ENCODE measurements at places on chromosomes 6 and 20. TPM values are rescaled to one million over a fixed set of nuclear protein-coding genes. Genes with fewer than 3 reads are reported as not detected.
A peak's percentile ranks its signal among the peaks of the same experiment; 100 is the strongest.

- H3K27ac ChIP-seq: no peak overlapping the region
- H3K36me3 ChIP-seq: no peaks in the 10 kb centered on the region
- H3K4me3 ChIP-seq: no peak overlapping the region
Observed at GRCh38 chr20:47929368-47930115, 144.3 kb upstream of the SULF2 start.

- DNase-seq: no peak
- no peak overlapping the region for H3K4me3 ChIP-seq
- H3K4me1 ChIP-seq: no peaks in the 10 kb centered on the region
Observed at GRCh38 chr6:119658917-119659316, 309.4 kb upstream of the MAN1A1 start.

DNA sequence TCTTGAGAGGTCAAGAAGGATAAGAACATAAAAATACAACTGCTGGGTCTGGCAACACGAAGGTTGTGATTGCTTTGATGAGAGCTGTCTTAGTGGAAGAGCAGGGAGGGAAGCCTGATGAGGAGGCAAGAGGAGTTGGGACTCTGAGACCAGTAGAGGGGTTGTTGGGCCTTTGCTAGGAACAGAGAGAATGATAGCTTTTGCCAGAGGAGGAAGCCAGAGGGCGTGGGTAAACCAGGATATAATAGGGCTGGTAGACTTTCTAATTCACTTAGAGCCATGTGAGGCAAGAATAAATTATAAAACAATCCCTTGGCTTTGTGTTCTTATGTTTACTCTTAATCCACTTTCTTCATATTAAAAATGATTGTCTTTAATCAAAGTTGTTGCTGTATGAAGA is 78.6 kb downstream of the RCAN2 start:
- peak overlapping the region; percentile 28 for H3K27ac ChIP-seq
- peaks cover 61% of the 10 kb centered on the region for H3K4me1 ChIP-seq
- no peak for DNase-seq
- H3K36me3 ChIP-seq: no peaks in the 10 kb centered on the region

GRCh38 chr6:32794510-32794909 is 22.3 kb downstream of the HLA-DOB start:
- H3K27ac ChIP-seq: no peak overlapping the region
- H3K36me3 ChIP-seq: no peaks in the 10 kb centered on the region
- no peak overlapping the region for H3K4me3 ChIP-seq
- no peaks in the 10 kb centered on the region for H3K4me1 ChIP-seq
- H3K27me3 ChIP-seq: no peaks in the 10 kb centered on the region

DNA sequence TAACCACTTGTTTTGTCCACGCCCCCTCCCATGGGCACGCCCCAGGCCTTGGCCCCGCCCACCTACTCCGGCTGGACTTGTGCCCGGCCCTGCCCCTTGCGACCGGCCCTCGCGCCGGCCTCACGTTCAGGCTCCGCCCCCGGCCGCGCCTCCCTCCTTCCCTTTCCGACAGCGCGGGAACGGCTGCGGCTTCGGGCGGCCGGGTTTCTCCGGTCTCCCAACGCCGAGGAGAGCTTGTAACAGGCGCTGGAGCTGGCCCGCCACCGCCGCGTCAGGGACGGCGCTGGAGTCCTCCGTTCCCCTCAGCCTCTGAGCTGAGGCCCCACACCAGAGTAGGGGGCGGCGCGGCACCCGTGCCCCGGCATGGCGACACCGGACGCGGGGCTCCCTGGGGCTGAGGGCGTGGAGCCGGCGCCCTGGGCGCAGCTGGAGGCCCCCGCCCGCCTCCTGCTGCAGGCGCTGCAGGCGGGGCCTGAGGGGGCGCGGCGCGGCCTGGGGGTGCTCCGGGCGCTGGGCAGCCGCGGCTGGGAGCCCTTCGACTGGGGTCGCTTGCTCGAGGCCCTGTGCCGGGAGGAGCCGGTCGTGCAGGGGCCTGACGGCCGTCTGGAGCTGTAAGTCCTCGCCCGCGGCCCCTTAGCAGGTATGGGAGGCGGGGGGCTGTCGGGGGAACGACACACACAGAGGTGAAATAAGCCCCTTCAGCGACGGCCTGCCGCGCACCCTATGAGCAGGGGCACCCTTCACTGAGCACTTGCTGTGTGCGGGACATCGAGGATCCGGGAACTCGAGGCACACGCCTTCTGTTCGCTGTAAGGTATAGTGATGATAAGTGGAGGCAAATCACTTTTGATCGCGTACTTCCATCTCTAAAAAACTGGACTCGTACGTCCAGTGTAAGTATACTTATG is at the start of gene FANCE:
Gene FANCE, plus strand, starts transcription at position 156 of the 908 bp plus-strand sequence. Its CDS starts 208 bp downstream, at position 364.
- DNase-seq: peak; percentile 73
- H3K4me3 ChIP-seq: peak within 1 kb of the TSS; percentile 74
- H3K27me3 ChIP-seq: no peaks in the 10 kb centered on the region

CHRNA4 gene
- not detected for total RNA-seq

GPSM3 gene
- 11.9 TPM for total RNA-seq

SPAG4 gene
- total RNA-seq: 1.5 TPM

Data from thoracic aorta (tissue), 2 donors.